ENCODE measurements at places on chromosomes 13 and 19.

DNA sequence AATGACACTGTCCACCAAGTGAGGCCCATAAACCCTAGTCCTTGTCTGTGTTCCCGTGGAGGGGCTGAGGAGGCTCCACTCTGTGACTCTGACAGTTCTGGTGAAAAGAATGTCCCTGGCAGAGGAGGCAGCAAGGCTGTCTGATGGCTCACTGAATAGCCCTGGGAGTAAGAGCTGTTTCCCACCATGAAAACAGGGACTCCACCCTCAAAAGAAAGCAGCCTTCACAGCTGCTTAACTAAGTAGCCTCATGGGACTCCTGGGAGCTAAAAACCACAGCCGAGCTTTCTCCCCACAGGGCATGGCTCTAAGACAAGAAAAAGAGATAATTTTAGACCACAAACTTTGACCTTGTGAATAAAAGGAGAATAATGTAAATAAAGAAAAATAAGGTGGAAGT, 135.1 kb upstream of the FRY start:
- DNase-seq = peak; percentile 3

- no peak for DNase-seq
Observed at GRCh38 chr19:11463391-11463790, 17.5 kb downstream of the ELAVL3 start.

DNA sequence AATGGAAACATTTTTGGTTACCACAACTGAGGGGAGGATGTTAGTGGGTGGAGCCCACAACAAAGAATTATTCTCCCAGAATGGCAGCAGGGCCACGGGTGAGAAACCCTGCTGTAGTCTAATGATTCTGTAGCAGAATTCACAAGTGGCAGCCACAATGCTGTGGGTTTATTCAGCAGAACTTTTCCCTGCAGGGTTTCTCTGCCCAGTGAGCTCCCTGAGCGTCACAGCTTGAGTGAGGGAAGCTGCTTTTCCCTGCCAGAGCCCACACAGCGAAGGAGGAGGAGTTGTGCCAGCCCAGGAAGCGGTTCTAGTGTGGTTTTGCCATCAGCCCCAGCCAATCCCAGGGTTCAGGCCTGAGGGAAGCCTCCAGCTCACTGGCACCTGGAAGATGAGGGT, 4.4 kb downstream of the ATP12A start:
- DNase-seq = no peak

DNA sequence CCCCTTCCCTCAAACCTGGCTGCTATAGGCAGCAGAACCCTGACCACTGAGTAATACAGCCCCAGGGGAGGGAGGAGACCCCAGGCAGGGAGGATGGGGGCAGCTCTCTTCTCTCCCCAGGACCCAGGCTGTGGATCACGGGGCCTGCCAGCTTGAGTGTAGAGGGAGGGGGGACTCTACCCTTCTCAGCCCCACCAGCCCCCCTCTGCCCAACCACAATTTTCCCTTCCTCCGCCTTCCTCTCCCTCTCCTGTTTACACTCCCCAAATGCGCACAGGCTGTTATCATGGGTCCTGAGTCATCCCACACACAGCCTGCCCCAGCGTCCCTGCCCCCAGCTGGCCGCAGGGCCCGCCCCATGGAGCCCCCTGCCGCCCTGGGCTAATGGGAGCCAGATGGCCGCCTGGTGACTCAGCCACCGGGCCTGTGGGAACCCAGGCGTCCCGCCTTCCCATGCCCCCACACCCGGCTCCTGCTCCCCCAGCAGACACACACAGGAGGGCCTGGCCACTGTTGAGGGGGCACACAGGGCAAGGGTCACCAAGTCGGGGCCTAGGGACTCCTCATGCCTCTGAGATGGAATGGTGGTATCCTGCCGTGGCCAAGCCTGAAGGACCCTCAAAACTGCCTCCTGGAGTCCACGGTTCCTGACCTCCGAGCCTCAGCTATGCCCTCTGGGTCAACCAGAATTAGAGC, 13.6 kb downstream of the CCDC97 start:
- no peak for DNase-seq

GRCh38 chr13:99267927-99268326, 9.7 kb upstream of the GPR18 start:
- no peak for DNase-seq

- no peak for DNase-seq
Observed at GRCh38 chr19:6417713-6418561, 6.7 kb downstream of the KHSRP start.

- peak; percentile 78 for DNase-seq
Observed at GRCh38 chr19:56393119-56394012, at the start of gene ZNF582. ZNF582 (minus strand) TSS chr19:56393534; CDS start chr19:56391752, 1,782 bp downstream.

- DNase-seq = no peak
Observed at GRCh38 chr13:109160357-109160756, 530.9 kb downstream of the MYO16 start.

All from NCI-H187 (cell line).